ENCODE measurements at places on chromosomes 3 and 15. TPM values are rescaled to one million over a fixed set of nuclear protein-coding genes. Genes with fewer than 3 reads are reported as not detected.

The IL17RC gene
- total RNA-seq: 29.2 TPM

The C3orf20 gene
- 0.13 TPM for total RNA-seq

The MAPKAPK3 gene
- 85.7 TPM for total RNA-seq

The PCOLCE2 gene
- total RNA-seq: 586 TPM

The LXN gene
- 157 TPM for total RNA-seq

The SCG3 gene
- not detected for total RNA-seq

The LEKR1 gene
- 0.26 TPM for total RNA-seq

The MTMR10 gene
- 18.6 TPM for total RNA-seq

The GPR149 gene
- not detected for total RNA-seq

The ZBED2 gene
- 0.13 TPM for total RNA-seq

The TRAIP gene
- 5.2 TPM for total RNA-seq

The TFRC gene
- 85.3 TPM for total RNA-seq

The CCR8 gene
- not detected for total RNA-seq

The SENP8 gene
- total RNA-seq: 2.6 TPM

The TP63 gene
- total RNA-seq: 0.12 TPM

The SPTBN5 gene
- 0.53 TPM for total RNA-seq

The CCDC32 gene
- total RNA-seq: 17.3 TPM

The LYZL4 gene
- not detected for total RNA-seq

The CMTM7 gene
- total RNA-seq: 7.1 TPM

The PRSS50 gene
- total RNA-seq: not detected
